ENCODE measurements at places on chromosomes 3 and 15.

- no peak for DNase-seq
These were observed 342.1 kb downstream of the SLC9A9 start for GRCh38 chr3:143506190-143506589.

GRCh38 chr15:68341760-68342725, 64.5 kb downstream of the FEM1B start:
- no peak for DNase-seq

DNA sequence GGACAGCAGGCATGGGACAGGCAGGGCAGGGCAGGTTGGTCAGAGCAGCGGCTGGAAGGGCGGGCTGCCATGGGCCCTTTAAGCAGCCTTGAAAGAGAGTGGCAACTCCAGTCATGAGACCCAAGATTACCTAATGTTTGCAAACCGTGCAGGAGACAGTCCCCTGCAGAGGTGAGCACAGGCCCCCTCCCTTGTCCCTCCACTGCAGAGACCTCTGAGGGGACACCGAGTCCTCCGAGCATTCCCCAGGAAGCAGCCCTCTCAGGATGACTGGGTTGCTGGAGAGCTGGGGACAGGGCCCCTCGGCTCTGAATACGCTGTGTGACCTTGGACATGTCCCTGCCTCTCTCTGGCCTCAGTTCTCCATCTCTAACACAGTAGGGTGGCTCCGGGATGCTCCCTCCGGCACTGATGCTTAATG, 81.4 kb downstream of the IQSEC1 start:
- no peak for DNase-seq

- DNase-seq, result peak; percentile 89
These were observed 43.2 kb upstream of the CMSS1 start for GRCh38 chr3:99774467-99774866.

GRCh38 chr15:76447728-76448441, 111.3 kb downstream of the ISL2 start:
- DNase-seq, result no peak

GRCh38 chr15:39936681-39937080, 2.8 kb downstream of the EIF2AK4 start:
- no peak for DNase-seq

DNA sequence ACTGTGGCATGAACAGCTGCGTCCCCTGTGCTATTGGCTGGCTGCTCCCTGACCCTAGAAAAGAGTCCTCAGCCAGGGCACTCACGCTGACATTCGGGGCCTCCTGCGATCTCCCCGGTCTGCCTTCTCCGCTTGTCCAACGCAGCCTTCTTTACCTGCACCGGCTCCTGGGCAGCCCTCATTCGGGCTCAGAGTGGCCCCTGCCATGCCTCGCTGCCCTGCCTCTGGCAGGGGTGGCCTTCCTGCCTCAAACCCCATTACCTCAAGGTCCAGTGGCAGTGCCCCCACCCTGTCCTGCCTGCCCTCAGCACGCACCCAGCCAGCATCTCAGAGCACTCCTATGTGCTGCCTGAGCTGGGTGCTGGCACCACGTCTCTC, 86.5 kb downstream of the TBC1D2B start:
- no peak for DNase-seq

DNA sequence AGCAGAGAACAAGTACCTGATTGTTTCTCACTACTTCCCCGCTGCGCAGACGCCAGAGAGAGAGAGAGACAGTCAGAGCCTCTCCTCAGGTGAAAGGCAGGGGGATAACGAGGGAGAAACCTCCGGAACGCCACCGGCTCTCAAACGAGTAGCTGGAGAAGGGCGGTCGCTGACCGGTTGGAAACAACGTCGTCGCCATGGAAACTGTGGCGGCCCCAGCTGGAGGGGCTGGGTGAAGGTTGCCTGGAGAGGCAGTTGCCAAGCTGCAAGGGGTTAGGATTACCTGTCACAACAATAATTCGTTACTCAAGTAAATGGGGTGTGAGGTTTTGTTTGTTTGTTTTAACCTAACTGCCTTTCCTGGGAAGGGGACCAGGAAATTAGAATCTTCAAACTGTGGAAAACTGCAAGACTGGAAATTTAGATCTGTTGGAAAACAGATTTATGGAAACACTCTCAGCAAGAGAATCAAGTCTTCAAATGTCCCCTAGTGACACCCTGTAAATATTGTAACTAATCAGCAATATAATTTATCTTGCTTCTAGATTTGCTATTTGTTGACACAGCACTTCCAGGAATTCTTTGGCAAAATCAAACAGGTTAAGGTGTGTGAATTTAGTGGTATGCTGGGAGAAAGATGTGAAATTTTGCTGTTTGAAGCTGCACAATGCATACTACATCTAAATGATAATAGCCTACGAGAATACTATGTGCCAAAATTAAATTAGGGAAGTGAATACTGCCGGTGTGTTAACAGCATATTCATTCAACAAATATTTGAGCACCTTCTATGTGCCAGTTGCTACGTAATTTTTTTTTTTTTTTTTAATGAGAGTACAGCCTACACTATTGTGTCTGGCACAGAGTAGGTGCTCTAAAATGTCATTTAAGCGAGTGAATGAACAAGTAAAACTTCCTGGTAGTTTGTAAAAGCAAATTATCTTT, at the start of gene DNAH12:
TSS of gene DNAH12 (minus strand) at position 164 of the 945 bp plus-strand sequence. CDS start 1,474 bp downstream, outside the sequence.
- DNase-seq, result no peak

Measured in AG10803 (cell line).